Activated naive CD4-positive, alpha-beta T cell treated with anti-CD3 and anti-CD28 coated beads, Interleukin-2, amount 50 U/mL, for 72 hours (primary cell): ENCODE measurements at places on chromosomes 3 and 15.

- DNase-seq = no peak
Measured at GRCh38 chr3:127984241-127984975, 67.8 kb upstream of the SEC61A1 start.

DNA sequence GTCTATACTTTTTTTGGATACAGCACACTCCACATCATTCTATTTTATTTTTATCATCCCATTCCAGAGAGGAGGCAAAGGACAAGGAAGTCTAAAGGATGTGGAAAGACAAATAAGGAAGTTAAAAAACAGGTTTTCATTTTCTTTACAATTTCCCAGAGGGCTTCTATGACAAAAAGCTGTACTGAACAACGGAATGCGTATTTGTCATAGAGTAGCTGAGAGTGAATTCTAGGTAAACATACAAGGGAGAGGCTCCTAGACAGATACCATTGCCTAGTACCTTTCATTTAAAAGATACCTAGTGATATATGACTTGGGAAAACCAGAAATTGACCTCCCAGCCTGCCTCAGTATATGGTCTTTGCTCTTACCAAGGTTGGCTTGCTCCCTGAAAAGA, 341.7 kb downstream of the FHIT start:
- DNase-seq = no peak

DNA sequence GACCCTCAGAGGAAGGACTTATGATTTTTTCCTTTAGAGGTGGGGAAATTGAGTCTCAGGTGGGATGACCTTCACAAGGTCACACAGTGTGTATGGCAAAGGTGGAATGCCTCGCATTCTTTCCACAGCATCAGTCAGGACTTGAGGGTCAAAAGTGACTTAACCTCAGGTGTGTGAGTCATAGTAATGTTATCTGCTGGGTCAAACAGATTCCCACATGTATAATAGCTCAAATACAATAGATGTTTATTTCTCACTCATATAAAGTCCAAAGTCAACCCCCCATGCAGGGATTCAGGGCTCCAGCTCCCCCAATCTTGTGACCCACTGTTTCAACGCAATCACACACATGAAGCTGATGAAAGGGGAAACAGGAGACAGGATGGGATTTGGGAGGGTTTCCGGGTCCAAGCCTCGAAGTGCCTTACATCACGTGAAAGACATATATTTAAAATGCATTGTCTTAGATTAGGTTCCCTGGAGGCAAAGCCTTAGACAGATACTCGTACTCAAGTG, 34.0 kb upstream of the CCDC174 start:
- DNase-seq = no peak

DNA sequence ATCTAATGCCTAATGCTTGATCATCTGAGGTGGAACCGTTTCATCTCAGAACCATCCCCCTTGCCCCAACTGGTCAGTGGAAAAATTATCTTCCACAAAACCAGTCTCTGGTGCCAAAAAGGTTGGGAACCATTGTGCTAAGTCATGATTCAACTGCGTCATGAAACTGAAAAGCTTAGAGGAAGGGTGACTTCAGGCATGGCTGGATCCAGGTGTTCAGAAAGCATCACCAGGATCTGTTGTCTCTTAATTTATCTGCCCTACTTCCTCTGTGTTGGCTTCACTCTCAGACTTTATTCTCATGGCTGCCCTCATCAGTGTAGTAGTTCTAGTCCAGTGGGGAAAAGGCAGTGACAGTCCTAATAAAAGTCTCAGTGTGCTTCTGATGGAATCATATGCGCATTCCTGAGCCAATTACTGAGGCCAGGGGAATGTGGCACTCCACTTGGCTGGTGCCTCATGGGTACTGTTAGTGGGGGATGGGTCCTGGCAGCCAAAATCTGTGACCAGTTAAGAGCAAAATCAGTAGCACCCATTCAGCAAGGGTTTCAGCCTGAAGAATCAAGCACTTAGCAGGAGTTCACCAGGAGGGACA, 110.3 kb downstream of the WNT5A start:
- DNase-seq = no peak

DNA sequence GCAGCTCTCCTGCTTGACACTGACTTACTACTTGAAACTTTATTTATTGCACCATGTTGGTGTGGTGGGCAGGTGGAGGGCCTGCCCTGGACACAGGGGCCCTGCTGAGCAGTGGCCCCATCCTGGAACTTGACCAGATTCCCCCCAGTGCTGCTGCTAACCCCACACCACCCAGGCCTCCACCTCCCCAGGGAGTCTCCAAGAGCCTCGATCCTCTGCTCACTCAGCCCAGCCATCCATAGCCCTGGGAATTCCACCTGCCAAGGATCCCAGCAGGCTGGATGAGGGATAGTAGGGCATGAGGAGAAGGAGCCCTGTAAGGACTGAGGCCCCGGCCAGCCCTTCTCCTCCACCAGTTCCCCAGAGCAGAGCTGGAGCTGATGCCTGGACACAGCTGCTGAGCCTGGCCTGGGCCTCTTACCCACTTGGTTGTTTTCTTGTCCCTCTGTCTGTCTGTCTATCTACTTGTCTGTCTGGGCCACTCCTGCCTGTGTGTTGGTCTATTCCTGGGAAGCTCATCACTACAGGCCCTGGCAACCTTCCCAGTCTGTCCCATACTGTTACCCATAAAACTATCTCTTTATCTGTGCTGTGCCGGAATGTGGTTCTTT, 2.8 kb downstream of the CHAC1 start:
- DNase-seq = no peak

- no peak for DNase-seq
Measured at GRCh38 chr15:76823890-76824289, 81.2 kb downstream of the SCAPER start.

GRCh38 chr3:188049606-188050530, 104.1 kb upstream of the LPP start:
- peak; percentile 10 for DNase-seq

DNA sequence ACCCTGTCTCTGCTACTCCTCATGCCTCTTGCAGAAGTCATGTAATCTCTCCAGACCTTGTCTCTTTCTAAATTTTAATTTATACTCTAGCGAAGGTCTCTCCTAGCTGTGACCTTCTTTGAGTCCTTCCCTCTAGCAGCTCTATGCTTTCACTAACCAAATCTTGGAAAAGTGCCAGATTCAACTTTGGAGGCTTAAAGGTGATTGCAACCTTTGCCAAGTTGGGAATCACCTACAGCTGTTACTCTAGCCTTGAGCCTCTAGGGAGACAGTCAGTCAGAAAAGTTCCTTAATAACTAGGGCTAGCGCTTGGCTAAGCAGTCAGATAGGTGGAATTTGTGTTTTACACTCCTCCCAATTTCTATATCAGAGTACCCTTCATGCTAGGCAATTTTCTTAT, 46.1 kb upstream of the ABI3BP start:
- DNase-seq = no peak

DNA sequence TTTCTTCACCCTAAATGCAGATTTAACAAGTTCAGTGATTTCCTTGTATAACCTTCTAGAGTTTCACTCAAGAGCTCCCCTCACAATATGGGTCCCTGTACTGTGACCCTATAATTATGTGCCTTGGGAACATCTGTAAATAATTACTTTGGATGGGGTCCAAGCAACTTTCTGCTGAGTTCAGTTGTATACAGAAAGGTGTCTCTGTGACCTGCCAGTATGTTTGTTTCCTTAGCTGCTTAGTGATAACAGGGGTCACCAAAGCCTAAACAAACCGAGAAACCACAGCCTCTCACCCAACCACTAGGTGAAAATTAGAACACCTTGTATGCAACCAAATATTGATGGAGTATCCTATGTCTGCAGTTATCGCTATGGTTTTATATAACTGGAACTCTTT, 29.8 kb upstream of the SLC25A36 start:
- no peak for DNase-seq

GRCh38 chr3:45566196-45566595, 28.4 kb upstream of the LIMD1 start:
- no peak for DNase-seq
